ENCODE measurements at places on chromosomes 11 and 22.

GRCh38 chr11:27868709-27869108, 168.5 kb upstream of the BDNF start:
- no peak for DNase-seq

DNA sequence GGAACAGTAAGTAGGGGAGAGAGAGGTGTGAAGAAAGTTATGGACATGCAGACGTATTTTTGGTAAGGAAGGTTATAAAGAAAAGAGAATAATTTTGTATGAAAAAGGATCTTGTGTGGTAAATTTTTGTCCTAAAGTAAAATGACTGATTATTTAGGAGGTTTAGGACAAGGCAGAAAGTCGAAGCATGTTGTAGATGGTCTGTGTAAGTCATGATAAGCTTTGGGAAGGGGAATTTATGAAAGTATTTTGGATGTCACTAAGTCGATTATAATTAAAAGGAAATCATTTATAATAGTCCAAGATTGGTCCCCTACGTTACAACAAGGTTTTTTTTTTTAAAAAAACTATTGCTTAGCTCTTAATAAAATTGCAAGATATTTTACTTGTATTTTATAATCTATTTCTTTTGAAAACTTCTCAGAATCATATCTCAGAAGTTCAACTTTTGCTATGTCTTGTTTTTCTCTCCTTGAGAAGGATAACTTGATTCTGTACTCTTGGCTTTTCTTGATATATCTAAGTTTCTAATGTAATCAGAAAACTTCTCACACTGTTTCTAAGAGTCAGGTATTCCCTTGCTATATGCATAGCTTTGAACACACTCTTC, 10.9 kb upstream of the CABP2 start:
- DNase-seq = no peak

DNA sequence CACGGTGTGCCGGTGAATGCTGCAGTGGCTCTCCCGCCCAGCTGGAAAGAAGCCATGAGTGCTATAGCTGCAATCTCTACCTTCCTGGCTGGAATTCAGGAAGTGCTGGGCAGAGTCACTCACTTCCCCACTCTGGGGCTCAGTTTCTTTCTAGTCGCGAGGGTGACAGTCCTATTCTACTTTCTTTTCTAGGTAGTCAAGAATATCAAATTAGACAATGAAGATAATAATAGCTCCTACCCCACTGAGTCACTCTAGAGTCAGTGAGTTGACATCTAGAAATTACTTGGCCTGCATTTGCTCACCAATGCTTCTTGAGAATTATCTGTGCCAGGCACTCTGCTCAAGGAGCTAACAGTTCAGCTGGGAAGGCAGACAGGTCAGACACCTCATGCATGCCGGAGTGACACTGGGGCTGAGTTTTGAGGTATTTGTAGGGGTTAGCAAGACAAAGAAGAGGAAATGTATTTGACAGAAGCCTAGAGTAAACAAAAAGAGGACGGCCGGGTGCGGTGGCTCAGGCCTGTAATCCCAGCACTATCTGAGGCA, 3.2 kb downstream of the CENPM start:
- DNase-seq = no peak

- no peak for DNase-seq
Observed at GRCh38 chr11:132658696-132659095, 873.6 kb downstream of the OPCML start.

DNA sequence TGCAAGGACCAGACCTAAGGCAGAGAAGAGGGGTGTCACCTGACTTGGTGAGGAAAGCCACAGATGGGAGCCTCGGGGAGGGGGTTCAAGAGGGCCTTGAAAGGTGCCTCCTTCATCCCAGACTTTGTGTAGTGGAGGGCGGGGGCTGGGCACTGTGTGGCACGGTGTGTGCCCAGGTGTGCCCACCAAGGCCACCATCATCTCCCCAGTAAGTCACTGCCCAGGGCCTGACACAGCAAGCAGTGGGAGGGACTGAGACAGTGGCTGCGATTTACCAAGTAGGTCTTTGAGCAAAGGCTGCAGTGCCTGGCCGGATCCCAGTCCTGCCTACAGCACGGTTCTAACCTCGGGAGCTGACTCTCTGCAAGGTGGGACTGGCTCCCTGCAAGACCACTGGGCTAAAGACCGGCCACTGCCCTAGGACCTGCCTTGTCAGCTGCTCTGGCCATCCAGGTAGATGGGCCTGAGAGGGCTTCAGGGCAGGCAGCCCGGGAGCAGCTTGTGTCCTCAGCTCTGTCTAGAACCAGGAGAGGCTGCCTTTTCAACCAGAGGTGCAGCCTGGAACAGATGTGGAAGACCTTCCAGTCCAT, 1.4 kb downstream of the OSM start:
- no peak for DNase-seq

- DNase-seq = no peak
Observed at GRCh38 chr22:29093501-29094300, 20.9 kb downstream of the KREMEN1 start.

GRCh38 chr11:130830566-130830965, 85.7 kb downstream of the SNX19 start:
- no peak for DNase-seq

DNA sequence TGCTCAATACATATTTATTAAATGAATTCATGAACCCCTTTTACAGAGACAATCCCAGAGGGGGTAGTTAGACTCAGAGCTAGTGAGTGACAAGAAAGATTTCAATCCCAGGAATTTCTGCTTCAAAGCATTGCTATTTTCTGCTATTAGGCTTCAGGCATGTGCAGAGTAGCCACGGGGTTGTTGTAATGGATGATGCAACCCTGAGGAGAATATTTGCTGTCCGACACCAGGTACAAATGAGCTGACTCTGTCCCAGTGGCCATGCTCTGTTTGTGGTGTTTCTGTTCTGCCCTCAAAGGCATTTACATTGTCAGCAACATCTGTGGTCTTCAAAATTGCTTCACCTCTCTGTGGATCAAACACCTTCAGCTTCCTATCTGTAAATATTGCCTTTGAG, 102.6 kb downstream of the CSNK2A3 start:
- no peak for DNase-seq

GRCh38 chr11:72730243-72730642, 22.0 kb downstream of the ARAP1 start:
- no peak for DNase-seq

DNA sequence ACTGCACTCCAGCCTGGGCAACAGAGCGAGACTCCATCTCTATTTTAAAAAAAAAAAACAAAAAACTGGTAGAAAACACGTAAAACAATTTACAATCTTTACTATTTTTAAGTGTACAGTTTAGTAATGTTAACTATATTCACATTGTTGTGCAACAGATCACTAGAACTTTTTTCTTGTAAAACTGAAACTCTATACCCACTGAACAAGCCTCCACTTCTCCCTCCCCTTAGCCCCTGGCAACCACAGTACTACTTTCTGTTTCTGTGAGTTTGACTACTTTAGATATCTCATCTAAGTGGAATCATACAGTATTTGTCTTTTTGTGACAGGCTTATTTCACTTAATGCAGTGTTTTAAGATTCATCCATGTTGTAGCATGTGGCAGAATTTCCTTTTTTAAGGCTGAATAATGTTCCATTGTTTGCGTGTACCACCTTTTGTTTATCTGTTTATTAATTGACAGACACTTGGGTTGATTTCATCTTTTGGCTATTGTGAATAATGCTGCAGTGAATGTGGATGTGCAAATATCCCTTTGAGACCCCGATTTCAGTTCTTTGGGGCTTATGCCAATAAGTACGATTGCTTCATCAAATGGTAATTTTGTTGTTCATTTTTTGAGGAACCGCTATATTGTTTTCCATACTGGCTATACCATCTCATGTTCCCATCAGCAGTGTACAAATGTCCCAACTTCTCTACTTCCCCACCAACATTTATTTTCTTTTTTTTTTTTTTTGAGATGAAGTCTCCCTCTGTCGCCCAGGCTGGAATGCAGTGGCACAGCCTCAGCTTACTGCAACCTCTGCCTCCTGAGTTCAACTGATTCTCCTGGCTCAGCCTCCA, 11.0 kb downstream of the DDB2 start:
- no peak for DNase-seq

- no peak for DNase-seq
Observed at GRCh38 chr11:104467404-104467803, 303.5 kb upstream of the PDGFD start.

DNA sequence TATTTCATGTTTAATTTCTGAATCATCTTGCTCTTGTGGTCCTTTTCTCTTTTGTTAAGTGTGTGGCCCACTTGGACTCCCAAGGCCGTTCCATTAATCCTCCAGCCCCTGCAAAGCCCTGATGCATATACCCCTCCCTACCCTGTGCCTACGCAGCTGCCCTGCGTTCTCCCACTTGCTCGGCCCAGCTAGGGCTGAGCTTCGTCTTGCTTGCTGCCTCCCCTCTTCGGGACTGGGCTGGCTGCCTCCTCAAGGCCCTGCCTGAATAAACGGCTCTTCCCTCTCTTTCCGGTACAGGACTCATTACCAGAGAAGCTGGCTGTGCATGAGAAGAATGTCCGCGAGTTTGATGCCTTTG, 28.5 kb downstream of the ARHGAP1 start:
- no peak for DNase-seq

GRCh38 chr11:87013912-87014825, 23.6 kb upstream of the TMEM135 start:
- DNase-seq = no peak

- DNase-seq = no peak
Observed at GRCh38 chr11:60985991-60986915, 14.8 kb downstream of the CD6 start.

- no peak for DNase-seq
Observed at GRCh38 chr11:86442420-86442819, 67.7 kb downstream of the CCDC81 start.

DNA sequence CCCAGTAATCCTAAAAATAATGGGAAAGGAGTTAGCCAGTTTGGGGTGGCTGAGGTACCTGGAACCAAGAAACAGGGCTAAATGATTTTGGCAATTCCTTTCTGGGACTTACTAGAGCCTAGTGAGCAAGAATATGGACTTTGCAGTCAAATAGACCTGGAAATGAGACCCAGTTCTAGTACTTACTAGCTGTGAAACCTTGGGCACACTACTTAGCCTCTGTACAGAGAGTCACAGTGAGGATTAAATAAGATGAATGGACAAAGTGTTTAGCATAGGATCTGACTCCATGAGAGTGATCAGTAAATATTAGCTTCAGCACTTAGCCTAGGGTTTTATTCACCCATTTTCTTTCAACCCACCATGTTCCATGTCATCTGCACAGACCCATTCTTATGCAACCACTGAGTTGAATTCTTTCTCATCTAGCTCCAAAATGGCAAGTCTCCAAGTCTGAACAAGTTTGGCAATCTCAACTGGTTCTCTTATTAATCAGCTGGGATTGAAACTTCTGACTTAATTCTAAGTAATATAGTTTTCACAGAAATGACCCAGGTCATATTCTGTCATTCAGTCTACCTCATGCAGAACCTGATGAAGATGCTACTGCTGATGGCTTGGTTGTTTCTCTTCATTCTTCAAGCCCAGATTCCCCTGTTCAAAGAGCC, 15.0 kb upstream of the SORL1 start:
- DNase-seq = no peak

GRCh38 chr11:75072582-75072981, 24.1 kb downstream of the OR2AT4 start:
- DNase-seq = no peak

GRCh38 chr11:17519061-17519885, 24.9 kb downstream of the USH1C start:
- no peak for DNase-seq

DNA sequence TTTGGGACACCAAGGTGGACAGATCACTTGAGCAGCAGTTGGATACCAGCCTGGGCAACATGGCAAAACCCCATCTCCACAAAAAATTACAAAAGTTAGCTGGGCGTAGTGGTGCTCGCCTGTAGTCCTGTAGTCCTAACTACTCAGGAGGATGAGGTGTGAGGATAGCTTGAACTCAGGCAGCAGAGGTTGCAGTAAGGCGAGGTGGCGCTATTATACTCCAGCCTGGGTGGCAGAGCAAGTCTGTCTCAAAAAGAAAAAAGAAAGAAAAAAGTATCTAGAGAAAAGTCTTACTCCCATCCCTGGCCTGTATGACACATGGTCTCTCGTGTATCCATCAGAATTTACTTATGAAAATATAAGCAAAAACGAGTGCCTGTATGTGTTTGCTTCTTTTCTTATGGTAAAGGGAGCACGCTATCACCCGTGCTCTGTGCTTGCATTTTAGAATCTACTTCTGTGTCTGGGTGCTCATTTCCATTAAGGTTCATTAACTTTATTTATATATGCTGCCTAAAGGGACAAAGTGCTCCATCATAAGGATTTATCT, 15.4 kb upstream of the CPT1A start:
- DNase-seq = no peak

DNA sequence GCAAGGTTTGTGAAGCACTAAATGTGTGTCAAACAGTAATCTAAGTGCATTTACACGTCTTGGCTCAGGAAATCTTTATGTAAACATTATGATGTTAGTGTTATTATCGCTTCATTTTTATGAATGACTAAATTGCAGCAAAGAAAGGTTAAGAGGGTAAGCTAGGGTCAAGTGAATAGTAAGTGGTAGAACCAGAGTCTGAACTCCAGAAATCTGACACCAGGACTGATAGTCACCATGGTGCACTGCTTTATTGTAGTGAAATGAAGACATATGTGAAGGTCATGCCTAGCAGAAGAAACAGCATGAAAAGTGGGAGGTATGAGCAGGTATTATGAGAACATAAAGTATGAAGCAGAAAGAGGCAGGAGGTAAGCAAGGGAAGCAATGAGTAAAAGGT, 368.7 kb upstream of the TENM4 start:
- DNase-seq = no peak

DNA sequence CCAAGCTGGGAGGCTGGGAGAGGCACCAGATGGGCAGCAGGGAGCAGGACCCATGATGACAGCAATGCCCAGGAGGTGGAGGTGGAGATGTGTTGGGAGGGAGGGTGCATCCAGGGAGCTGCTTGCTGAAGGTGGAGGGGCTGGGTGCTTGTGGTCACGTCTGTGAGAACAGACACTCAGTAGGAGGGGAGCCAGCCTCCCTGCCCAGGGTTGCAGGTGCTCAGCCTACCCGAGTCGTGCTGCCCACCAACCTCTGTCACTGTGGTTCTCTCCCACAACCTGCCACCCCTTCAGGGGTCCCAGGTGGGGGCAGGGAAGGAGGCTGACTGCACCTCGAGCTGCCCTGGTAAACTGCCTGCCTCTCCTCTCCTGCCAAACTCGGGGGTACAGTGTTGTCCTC, 5.5 kb downstream of the PRDX5 start:
- DNase-seq = no peak

- DNase-seq = no peak
Observed at GRCh38 chr22:40215266-40215665, 37.5 kb downstream of the TNRC6B start.

GRCh38 chr11:17428925-17429324, 40.5 kb upstream of the KCNJ11 start:
- no peak for DNase-seq

DNA sequence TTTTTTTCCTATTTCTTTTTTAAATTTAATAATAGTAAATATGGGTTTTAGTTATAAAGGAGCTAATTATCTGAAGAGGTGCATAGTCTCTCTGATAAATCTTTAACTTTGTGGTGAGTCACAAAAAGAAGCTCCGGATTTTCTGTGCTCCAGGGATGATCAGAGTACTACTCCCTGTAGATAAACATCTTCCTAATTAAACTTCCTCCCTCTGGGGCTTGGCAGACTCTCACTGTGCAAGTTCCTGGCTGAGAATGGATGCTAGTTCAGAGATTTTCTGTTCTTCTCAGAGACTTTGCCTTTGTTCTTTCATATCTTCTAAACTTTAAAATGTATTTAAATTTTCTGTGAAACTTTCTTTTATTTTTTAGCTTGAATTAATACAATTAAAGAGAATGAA, at the start of gene OR10G7:
Gene OR10G7, minus strand, starts transcription at position 72 of the 400 bp plus-strand sequence. CDS start 2,324 bp downstream, outside the sequence.
- DNase-seq = no peak

- no peak for DNase-seq
Observed at GRCh38 chr11:5807580-5807979, 1.1 kb upstream of the OR52N2 start.

All from DMS79 (cell line).